ENCODE measurements at places on chromosomes 2 and 18.

DNA sequence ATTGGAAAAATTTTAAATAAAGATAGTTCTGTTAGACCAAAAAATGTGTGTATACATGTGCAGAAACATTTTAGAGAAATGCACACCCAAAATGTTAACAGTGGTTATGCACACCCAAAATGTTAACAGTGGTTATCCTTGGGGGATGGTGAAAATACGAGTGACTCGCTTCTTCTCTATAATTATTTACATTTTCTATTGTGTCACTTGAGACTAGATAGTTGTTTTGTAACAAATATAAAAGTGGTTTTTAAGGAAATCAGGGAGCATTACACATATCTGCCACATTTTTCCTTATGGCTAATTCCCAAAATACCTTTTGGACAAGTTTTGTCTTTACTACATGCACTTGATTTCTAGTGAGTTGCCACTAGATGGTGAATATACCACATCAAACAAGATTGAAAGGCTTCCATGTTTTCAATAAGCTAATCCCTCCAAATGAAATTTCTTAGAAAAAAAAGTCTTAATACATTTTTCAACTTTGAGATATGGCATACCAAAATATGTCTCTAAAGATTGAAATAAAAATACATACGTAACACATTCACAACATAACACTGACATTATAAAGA lies 9.0 kb upstream of the HIBCH start:
- DNase-seq: peak; percentile 9

DNA sequence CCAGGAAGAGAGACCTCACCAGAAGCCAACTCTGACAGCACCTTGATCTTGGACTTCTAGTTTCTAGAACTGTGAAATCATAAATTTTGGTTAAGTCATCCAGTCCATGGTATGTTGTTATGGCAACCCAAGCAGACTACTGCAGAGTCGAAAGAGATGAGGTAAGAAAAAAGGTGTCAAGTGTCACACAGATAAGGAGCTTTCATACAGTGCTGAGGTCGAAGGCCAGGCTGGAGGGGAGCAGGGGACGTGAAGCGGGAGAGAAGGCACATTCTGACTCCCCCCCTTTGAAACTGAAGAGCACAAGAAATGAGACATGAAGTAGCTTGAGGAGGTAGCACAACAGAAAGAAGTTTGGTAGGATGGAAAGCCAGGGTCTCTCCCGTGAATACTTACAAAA lies 110.4 kb downstream of the ALK start:
- DNase-seq: no peak

GRCh38 chr2:174350018-174350417 lies 15.3 kb downstream of the SP9 start:
- DNase-seq: no peak

GRCh38 chr2:57314682-57315081 lies 731.9 kb upstream of the VRK2 start:
- no peak for DNase-seq

DNA sequence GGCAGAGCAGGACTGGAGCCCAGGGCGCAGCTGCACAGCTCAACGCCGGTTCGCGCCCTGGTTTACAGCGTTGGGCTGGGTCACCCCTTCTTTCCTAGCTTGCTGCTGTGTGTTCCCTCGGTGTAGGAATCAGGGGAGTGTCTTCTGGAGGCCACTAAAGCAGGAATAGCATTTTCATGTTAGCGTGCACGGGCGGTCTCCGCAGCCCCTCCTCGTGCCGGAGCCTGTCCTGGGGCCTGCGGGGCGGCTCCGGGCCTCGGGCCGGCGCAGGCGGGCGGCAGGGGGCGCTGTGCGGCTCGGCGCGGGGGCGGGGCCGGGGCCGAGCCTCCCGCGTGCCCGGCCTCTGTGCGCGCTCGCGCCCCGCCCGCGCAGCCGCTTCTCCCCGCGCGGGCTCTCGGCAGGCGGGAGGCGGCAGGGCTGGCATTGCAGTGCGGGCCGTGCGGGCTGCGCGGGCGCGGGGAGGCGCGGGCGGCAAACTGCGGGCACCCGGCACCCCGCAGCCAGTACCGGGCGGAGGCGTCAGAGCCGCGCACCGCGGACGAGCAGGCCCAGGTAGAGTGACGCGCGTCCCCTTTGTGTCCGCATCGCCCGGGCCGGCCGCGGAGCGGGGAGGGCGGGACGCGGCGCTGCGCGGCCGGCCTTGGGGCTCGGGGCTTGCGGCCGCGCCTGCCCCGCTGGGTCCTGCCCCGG lies at the start of gene RNF144A:
Gene RNF144A (plus strand): TSS at position 342 of the 690 bp plus-strand sequence. CDS start 79,515 bp downstream, outside the sequence.
- peak; percentile 83 for DNase-seq

DNA sequence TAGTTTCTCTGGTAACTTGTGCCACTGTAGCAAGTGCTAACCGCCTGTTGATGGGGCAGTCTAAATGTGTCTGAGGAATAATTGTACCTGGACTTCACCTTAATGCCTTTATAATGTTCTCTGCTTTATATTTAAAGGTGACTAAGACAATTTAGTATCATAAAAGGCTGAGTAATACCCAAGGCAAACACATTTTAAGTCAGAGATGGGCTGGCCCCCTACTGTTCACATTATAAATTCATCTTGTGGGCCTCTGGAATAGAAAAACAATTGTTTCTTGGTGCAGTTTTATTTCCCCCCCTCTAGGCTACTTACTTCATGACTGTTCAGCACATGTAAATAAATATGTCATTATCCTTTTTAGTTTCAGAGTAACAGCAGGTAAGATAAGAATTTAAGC lies 559.3 kb upstream of the PIK3C3 start:
- no peak for DNase-seq

- DNase-seq: no peak
These were observed 6.2 kb downstream of the PAIP2B start for GRCh38 chr2:71220743-71221142.

DNA sequence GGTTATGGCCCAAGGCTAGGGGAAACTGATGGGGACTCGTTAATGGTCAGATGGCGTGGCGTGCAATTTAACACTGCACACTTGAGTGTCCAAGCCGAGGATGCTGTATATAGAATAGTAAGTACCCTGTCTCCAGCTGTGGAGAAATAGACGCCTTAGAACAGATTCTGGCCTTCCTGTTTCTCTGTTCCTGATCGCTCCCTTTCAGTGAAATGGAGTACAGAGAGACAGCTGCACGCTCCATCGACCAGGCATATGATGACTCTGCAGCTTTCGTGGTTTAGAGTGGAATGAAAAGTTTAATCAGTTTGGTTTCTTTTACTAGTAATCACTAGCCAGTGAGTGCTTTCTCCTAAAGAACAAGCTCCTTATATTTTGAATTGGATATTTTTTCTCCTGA lies 213.4 kb downstream of the NEDD4L start:
- DNase-seq: no peak

DNA sequence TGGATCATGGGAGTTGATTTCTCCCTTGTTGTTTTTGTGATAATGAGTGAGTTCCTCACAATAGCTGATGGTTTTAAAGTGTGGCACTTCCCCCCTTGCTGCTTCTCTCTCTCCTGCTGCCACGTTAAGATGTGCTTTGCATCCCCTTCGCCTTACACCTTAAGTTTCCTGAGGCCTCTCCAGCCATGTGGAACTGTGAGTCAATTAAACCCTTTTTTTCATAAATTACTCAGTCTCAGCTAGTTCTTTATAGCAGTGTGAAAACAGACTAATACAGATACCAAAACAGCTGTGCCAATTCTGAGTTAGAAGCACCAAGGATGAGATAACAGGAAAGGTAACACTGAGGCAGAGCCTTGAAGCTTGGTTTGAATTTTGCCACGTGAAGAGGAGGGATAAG lies 44.7 kb downstream of the ITSN2 start:
- DNase-seq: no peak

DNA sequence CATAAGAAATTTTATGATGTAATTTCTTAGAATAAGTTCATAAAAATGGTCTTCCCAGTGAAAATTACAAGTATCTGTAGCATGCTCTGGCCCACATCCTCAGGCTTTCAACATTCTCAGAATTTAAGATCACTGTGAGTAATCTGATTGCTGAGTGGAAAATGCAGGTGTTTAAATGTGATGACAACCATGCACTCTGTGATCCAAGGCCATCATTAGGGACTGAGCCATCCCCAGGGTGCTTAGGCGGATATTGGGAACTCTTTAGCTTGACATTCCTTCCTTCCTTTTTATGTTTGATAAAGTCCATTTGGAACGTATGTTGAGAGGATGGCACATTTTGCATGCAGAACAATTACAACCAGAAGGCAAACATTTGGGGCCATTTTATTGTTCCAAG lies 95.5 kb downstream of the ARL4C start:
- no peak for DNase-seq

DNA sequence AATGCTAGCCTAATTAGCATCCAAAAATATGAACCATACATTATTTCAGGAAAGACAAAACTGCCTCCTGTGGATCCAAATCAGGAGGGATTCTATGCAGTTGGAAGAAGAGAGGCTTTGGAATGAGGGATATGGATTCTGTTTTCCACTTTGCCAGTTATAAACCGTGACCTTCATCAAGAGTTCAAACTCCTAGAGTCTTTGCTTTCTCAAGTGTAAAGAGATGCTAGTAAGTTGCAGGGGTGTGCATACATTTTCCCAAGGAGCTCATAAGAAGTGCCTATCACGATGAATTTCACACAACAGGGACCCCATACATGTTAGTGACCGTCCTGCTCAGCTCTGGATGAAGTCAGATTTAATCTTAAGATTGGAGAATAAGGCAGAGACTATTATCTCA lies 542.5 kb downstream of the SOX11 start:
- no peak for DNase-seq

DNA sequence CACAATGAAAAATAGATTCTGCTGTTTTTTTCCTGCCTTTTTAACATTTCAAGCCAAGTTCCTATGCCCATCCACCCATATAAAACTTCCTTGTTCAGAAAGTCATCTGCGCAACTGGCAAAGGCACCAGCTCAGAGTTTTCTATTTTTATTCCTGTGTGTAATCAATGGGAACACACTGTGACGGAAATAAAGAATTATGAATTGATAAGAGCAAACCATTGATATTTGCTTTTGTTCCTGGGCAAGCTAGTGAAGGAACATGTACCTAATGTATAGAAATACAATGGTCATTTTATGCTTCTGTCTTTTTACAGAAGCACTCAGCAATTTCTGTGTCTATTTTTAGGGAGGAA lies 30.8 kb upstream of the AAK1 start:
- DNase-seq: peak; percentile 42

GRCh38 chr18:39053571-39053970 lies 1488.0 kb upstream of the CELF4 start:
- no peak for DNase-seq

DNA sequence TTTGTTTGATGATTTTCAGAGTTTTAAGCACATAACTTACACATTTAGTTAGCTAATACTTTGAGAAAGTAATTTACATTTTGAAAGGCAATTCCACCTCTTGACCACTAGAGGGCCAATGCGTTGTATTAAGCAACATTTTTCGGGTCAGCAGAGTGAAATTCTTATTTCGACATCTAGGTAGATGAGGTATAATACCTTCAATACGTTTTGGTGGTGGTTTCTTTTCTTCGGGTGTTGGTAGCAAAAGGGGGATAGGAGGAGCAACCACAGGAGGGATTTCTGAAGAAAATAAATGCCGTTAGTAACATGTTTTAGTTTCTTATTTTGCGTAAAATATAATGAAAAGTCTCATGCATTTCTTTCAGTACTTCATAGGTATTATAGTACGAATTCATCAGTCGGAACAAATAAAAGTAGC lies 106.3 kb downstream of the TTN start:
- peak; percentile 38 for DNase-seq

- DNase-seq: no peak
These were observed 92.3 kb downstream of the CLIP4 start for GRCh38 chr2:29207352-29208148.

DNA sequence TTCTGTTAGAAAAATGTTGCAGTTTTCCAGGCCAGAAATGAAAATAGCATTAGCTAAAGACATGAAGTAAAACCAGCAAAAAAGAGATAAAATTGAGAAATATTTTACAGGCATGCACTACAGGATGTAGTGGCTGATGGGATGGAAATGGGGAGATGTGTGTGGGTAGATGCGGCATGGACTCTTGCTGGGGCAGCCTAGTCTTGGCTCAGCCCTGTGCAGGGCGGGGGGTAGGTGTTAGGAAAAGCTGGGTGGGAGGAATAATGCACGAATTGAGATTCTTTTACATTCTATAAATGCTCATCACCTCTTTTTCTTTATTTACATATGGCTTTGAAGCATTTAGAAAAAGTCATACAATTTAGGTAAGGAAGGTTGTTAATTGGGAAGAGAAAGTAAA lies 334.2 kb downstream of the NUP35 start:
- DNase-seq: no peak

- DNase-seq: peak; percentile 53
These were observed 258.3 kb downstream of the SS18 start for GRCh38 chr18:25832001-25832604.

GRCh38 chr2:109258905-109259540 lies 130.0 kb downstream of the SH3RF3 start:
- DNase-seq: no peak

GRCh38 chr2:190413421-190413820 lies 5.3 kb downstream of the MFSD6 start:
- peak; percentile 56 for DNase-seq

DNA sequence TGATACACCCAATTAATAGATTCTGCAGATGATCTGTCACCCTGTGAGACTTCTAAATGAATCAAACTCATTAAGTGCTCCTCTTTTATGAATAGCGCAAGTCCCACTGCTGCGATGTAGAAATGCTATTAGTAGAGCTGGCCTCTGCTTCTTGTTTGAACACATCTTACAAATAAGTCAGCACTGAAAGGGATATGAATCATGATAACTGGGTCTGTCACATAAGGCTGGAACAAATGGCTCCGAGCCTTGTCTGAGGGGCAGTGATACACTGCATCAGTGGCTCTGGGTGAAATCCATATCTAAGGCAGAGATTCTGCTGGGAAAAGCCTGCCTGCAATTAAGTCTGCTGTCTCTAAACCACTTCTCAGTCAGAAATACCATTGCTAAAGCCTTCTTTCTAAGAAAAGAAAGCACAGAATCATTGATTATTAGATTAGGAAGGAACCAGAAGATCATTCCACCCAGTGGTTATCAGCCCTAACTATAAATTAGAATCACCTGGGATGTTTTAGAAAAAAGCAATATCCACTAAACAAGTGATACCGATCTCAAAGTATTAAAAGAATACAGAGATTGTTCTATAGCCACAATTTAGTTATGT lies 75.2 kb downstream of the SLC5A7 start:
- no peak for DNase-seq

- no peak for DNase-seq
These were observed 29.1 kb upstream of the RAB11FIP5 start for GRCh38 chr2:73141896-73142295.

GRCh38 chr2:128076461-128077106 lies 14.4 kb upstream of the UGGT1 start:
- DNase-seq: no peak

All from suppressor macrophage (primary cell).